NCI-H2081 treated with DMSO at 0.1 percent for 48 hours (cell line): ENCODE measurements at places on chromosomes 3 and 15.

DNA sequence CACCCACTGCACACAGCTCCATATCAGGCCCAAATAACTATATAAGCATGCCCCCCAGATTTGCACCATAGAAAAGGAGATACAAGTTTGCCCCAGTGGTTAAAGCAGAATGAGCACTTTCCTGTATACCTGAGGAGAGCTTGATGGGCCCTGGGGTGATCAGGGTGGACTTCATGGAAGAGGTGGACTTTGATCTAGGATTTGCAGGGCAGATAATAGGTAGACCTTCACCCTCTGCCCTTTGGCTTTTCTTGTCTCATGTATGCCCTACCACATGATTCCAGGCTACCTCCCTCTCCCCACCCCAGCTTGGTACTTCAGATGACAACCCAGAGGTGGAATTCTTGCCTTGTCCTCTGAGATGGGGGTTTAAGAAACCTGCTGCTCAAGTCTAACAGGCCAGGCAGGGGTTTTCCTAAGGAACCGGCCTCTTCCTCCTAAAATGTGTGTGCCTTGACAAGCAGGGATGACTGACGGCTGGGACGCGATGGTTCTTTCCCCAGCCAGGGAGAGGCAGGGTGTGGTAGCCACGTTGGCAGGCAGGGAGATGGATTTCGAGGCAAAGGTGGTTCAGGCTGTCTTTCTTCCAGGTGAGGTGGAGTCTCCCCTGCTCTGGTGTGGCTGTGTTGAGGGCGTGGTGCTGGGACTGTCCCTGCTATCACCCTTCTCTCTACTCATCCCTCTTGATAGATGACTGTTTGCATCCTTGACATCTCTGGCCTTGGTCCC is 6.6 kb upstream of the RHCG start:
- no peak for DNase-seq

- no peak for DNase-seq
These were observed 34.3 kb downstream of the IRAK2 start for GRCh38 chr3:10198761-10199649.

- DNase-seq = no peak
These were observed 59.4 kb downstream of the CMSS1 start for GRCh38 chr3:99877031-99877579.

DNA sequence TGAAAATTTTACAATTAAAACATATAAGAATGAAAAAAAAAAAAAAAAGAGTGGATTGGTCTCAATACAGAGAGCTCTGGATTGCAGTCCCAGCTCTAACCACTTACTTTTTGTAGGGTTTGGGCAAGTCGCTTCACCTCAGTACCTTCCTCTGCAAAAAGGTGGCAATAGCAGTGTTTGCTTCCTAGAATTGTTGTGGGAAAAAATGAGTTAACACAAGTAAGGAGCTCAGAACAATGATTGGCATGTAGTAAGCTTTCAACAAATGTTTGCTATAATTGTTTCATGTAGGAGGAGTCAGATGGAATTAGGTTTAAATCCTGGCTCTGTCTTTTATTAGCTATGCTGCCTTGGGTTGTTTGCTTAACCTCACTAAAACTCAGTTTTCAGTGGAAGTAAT is 425.2 kb upstream of the TBL1XR1 start:
- DNase-seq = no peak

DNA sequence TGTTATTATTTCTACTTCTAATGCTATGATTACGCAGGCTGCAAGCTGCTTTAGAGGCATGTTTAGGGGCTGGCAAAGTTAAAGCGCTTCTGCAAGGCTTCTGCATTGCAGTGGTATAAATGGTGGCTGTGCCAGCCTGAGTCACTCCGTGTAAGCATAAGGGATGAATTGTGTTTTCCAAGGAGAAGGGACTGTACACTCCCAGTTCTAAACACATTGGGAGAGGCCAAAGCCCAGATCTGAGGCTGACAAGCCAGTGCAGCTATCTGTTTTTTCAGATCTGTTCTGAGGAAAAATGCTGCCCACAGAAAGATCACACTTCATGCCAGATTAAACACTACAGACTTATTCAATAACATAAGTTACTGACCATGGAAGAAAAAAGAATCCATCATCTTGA is 83.8 kb downstream of the PRICKLE2 start:
- no peak for DNase-seq

DNA sequence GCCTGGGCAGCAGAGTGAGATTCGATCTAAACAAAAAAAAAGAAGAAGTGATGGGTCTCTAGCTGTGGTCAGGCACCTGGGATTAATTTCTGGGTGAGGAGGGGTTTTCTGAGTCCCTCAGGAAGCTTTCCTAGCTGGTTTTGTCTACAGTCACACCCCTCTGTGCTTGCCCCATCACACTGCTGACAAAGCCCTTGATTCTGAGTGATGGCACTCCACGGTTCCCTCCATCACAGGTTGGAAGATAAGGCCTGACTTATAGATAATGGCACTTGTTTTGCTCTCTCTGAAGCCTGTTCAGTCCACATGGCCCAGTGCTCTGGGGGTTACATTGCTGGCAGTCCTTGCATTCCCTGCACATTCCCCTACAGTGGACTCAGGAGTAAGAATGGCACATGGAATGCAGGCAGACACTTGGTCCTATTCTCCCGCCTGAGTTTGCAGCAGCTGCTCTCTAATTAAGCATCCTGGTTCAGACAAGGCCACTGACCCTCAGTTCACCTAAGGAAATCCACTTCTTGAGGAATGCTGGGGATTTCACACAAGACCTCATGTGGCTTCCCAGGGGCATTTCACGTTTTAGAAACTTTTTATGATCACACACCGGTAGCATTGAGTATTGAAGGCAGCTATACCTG is 81.0 kb upstream of the NMNAT3 start:
- no peak for DNase-seq

DNA sequence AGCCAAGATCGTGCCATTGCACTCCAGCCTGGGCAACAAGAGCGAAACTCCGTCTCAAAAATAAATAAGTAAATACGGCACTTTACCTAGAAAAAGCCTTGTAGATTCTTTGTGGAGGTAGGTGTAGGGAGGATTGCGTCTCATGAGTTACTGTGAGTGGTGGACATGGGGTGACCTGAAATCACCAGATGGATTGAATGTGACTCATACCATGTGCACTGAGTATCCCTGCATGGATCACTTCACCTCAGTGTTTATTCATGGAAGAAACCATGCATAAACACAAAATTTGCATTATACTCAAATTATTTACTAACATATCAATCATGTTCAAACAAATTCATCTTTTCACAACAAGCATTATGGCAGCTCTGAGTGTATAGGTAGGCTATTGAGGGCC is 55.9 kb downstream of the MRPS25 start:
- DNase-seq = no peak

GRCh38 chr3:99145031-99145430 is 243.5 kb upstream of the DCBLD2 start:
- DNase-seq = no peak

DNA sequence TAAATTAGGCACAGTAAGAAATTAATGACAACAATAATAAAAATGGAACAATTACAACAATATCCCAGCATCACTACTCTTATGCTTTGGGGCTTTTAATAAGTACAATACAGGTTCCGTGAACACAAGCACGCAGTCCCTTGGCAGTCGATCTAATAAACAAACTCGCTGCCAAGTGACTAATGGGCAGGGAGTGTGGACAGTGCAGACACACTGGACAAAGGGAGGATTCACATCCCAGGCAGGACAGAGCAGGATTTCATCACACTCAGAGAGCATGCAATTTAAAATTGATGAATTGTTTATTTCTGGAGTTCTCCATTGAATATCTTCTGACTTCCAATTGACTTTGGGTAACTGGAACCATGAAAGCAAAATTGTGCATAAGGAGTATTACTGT is 524.1 kb upstream of the CFAP20DC start:
- no peak for DNase-seq

- no peak for DNase-seq
These were observed 7.5 kb downstream of the CDC25A start for GRCh38 chr3:48180531-48181253.

- no peak for DNase-seq
These were observed 666.5 kb downstream of the SQOR start for GRCh38 chr15:46301291-46301690.

- DNase-seq = no peak
These were observed 93.5 kb downstream of the ADAMTS17 start for GRCh38 chr15:100248236-100248635.

- DNase-seq = no peak
These were observed 81.1 kb downstream of the TRIM42 start for GRCh38 chr3:140758791-140759444.

DNA sequence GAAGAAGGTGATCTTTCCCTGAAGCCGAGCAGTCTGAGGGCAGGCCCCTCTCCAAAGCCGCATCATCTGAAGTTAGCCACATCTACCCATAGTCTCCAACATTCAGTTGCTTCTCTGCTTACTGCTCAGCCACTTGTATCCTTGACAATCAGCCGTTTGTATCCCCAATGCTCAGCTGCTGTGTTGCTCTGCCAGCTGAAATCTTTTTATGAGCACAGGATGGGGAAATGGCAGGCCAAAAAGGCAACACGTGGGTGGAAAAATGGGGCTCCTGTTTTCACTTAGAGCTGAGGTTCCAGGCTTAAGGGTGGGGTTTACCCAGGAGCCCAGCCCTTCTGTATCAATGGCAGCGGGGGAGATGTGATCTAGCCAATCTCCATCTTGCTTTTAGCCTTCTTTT is 36.3 kb downstream of the METTL6 start:
- DNase-seq = no peak

DNA sequence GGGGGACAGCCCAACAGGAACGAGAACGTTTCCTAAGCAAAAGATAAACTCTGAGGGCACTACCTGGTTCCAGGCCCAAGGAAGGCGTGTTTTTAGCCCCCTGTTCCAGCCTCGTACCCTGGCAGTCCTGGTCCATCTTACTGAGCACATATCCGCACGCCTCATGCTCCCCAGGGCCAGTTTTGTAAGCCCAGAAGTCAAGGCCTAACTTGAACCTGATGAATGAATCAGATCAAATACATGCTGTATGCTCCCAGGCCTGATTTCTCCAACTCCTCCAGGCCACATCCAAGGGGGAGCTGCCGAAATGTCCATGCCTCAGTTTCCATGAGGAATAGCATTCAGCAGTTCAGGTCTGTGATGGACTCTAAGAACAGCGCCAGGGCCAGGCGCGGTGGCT is 14.3 kb upstream of the DOCK3 start:
- no peak for DNase-seq

GRCh38 chr3:138361561-138361971 is 13.2 kb downstream of the MRAS start:
- no peak for DNase-seq

DNA sequence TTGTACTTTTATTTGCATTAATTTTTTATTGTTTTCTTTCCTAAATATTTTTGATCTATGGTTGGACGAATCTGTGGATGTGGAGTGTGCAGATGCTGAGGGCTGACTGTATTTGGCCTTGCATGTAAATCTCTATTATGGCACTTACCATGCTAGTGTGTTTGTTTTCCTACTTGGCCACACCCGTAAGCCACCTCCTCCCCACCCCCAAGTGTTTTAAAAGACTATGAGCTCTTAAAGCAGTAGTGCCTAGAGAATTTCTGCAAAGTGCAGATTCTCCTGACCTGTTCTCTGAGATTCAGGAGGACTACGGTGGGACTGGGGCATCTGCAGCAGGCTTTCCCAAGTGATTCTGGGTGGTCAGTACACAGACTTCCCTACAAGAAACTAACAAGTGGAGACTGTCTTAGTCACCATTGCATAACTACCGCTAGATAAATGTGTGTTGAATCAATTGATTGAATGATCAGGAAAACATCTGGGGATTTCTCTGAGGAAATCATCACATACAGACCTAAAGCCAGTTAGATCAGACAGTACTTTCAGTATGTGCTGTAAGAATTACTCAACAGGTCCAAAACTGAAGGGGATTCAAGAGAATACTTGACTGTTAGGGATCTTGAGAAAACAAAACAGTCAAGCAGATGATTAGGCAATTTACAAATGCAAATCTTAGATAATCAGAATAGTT is 6.2 kb upstream of the TIPARP start:
- no peak for DNase-seq

DNA sequence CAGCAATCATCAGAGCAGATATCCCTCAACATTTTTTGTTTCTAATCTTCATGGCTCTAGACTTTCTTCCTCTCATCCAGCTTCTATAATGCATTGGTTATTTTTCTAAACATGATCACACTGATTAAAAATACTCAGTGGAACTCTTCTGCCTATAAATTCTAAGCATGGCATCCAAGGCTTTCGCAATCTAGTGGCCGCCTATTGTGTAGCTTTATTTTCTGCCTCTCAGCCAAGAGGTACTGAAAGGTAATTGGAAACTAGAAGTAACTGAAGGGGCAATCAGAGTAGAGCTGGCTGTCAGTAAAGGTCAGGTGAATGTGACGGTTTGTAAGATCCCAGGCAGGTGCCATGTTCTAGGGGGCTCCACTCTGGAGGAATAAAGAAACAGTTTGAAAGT is 33.4 kb downstream of the OXSM start:
- no peak for DNase-seq

DNA sequence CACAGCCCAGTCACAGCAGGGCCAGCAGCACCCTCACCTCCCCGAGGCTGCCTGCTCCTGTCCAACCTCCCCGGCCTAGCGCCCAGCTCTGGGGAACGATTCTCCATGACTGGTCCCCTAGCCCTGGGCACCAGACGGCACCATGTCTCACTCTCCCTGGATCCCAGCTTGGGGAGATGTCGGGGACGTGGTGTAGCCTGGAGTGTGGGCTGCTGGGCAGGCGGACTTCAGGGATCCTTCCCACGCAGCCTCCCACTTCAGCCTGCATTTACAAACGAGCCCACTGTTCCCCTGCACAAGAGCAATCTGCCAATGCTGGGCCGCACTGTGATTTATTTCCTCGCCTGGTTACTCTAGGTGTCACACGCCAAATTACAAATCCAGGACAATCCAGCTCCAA is 31.3 kb downstream of the NUP210 start:
- no peak for DNase-seq

DNA sequence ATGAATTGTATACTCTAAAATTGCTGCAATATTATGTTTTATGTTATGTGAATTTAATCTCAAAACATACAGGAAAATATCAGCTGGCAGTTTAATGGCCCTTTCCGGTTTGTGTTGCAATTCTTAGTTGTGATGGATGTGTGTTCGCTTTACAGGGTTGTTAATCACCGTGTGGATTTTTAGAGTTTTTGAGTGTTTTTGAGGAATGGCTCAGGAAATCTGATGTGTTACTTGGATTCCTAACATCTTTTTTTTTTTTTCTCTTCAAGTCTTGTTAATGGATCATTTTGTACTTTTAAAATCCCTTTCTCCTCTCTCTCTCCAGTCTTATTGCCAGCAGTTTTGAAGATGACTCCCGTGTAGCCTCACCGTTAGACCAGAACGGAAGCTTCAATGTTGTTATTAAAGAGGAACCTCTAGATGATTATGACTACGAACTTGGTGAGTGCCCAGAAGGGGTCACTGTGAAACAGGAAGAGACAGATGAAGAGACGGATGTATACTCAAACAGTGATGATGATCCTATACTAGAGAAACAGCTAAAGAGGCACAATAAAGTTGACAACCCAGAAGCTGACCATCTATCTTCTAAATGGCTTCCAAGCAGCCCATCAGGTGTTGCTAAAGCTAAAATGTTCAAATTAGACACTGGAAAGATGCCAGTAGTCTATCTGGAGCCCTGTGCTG is 35.7 kb downstream of the MGA start:
- DNase-seq = peak; percentile 2
